Mononuclear cell (primary cell): ENCODE measurements at places on chromosomes 1 and 21. TPM values are rescaled to one million over a fixed set of nuclear protein-coding genes. Genes with fewer than 3 reads are reported as not detected.

ADAMTS1 gene
- 2.2 TPM for total RNA-seq

ELAPOR1 gene
- 5.6 TPM for total RNA-seq

DEGS1 gene
- total RNA-seq: 64.0 TPM

ADORA3 gene
- not detected for total RNA-seq

APOBEC4 gene
- 0.10 TPM for total RNA-seq

ADCY10 gene
- total RNA-seq: not detected

RASSF5 gene
- total RNA-seq: 209 TPM

CRABP2 gene
- total RNA-seq: 0.42 TPM

OR2L13 gene
- 0.21 TPM for total RNA-seq
